DMS53 (cell line): ENCODE measurements at places on chromosomes 7 and 10.
A peak's percentile ranks its signal among the peaks of the same experiment; 100 is the strongest.

DNA sequence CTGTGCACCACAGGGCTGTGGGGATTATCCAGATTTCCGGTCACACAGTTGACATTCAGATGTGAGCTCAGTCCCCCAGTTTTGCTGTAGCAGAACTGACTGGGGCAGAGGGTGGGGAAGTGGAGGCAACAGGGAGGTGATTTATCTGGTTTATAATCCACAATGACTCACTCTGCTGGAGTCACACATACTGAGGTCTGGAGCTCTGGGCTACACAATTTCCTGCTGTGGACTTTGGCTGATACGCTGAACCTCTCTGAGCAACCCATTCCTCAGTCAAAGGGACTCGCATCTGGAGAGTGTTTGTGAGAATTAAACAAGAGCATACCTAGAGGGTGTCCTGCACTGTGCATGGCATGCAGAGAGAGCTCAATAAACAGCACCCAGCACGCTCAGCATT, 64.8 kb upstream of the PLPP4 start:
- no peak for DNase-seq

DNA sequence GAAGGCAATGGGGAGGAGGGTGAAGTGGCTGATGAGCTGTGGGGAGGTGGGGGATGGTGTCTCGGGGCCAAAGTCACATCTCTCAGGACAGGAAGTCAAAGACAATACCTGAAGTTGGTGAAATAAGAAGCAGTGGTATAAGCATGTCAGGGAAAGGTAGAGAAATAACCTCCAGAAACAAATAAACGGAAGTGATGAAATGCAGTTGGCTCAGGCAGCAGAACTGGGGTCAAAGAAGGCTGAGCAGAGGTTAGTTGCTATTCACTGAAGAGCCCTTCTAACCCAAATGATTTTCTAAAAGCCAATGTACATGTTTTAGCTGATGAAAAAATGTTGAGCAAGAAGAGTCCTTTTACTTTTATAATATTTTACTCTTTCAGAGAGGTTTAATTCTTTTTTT, 78.6 kb upstream of the ADRB1 start:
- no peak for DNase-seq

GRCh38 chr10:131994435-131994834, 12.7 kb upstream of the BNIP3 start:
- no peak for DNase-seq

DNA sequence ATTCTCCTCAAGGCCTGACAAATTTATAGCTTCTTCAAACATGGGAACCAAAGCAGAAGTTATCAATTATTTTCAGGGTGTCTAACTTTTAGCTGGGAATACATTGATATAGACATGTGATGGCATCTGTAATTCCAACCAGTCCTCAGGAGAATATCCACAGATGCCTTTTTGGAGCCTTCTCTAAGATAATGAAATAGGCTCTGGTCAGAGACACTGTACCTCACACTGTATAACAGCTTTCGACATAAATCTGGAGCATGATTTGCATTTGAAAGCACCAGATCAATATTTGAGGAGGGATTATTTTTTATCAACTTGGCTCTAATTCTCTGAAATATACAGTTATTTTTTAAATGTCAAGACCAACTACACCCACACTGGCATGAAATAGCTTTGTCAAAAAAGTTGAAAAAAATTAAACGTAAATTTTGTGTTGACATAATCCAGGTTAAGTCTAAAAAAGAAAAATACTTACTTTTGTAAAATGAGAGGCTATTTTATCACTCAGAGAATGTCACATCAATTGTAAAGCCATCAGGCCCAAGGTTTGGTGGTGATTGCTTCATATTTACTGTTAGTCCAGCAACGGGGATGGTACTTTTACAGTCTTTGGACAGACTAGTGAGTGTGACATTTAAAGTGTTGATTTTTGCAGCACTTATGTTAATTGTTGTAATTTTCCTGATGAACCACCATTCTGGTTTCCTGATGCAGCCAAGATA, 177.0 kb upstream of the SP8 start:
- no peak for DNase-seq

DNA sequence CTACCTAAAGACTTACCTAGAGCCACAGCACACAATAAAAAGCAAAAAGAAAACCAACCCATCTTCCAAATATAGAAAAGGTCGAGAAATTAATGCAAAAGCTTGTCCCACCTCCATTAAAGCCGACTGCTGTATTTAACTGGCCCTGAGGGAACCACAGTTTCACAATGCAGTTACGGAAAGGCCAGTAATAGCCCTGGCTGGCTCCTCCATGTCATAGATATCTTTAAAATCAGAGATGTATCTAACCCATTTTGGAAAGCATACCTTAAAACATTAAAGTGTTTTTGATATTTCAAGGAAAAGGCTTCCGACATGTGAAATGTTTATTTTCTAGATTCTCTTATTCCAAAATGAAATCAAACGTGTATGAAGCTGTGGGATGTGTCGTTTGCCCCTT, 23.0 kb downstream of the HDAC9 start:
- DNase-seq, result no peak

DNA sequence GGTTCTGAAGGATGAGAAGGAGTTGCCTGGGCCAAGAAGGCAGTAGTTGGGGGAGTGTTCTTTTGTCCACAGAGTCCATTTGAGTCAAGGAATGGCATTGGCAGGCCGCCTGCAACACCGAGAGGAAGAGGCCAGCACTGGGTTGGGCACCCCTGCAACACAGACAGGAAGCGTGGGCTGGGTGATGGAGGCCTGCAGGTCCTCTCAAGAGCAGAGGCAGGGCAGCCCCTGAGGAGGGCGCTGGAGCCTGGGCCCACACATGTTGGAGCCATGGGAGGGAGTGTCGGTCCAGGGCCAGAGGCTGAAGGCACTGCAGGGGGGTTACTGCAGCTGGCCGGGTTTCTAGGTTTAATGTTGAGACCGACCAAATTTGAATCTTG, 137.3 kb downstream of the PTPN20 start:
- DNase-seq, result peak; percentile 16

- peak; percentile 99 for DNase-seq
These were observed at the start of gene RAB18 for GRCh38 chr10:27504007-27504807. Gene RAB18 (plus strand): TSS chr10:27504304. CDS start chr10:27504370, 66 bp downstream.

- no peak for DNase-seq
These were observed 78.6 kb downstream of the CDH23 start for GRCh38 chr10:71475243-71475871.

- no peak for DNase-seq
These were observed 36.3 kb upstream of the EXOC6 start for GRCh38 chr10:92811986-92812385.

DNA sequence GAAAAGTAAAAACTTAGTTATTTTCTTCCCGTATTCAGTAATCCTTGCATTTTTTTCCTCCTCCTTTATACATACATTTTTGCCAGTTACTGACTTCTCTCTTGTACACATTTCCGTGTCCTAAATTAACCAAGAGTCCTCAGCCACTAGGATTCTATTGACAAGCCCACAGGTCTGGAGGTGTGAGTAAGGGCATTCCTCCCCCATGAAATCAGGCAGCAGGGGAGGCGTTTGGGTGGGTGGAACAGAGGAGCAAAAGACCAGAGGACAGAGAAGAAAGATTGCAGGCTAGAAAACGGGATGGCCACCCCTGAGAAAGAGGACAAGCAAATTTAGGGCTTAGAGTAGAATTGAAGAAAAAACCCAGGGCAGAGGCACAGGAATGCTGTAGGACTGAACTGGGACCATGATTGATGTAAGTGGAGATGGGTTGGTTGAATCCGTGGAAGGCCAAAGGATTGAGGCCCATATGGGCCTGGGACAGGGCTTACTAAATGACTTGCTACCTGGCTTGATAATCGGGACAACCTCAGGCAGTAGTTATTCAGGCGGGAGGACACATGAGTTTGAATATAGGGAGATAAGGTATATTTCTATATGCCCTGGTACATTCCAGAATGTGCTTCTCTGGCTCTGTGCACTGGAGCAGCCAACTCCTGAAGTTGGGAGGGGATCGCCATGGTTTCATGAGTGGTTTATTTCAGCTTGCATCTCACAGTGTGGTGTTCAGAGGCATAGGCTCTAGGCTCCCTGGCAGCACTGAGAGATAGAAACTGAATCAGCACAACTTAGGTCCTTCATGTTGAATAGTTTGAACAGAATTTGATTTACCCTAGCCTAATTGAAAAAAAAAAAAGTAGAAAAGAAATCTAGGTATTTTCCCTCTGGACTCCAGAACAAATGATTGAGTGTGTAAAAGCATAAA, 28.0 kb downstream of the IKZF1 start:
- DNase-seq, result peak; percentile 10

- DNase-seq, result peak; percentile 99
These were observed 22.8 kb upstream of the ITGB1 start for GRCh38 chr10:32980558-32981468.

GRCh38 chr7:144659211-144659610, 176.6 kb downstream of the TPK1 start:
- DNase-seq, result no peak

GRCh38 chr7:113013761-113014449, 72.7 kb downstream of the GPR85 start:
- DNase-seq, result no peak

- DNase-seq, result peak; percentile 73
These were observed 109.8 kb upstream of the PTN start for GRCh38 chr7:137453356-137453755.

DNA sequence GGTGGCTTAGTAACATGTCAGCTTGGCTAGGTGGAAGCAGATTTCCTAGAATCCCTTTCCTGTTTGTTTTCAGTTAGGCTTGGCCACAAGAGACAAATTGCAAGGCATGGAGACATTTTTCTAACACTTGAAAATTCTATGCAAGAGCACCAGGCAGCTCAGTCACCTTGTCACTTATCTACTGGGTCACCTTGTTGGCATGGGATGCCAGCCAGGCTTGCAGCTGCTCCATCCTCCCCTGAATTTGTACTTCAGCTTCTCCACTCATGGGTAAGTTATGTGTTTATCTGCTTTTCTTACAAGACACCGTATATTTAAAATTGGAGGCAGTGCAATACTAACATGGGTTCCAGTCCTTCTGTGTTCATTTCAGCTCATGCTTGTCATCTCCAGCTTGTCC, 40.2 kb upstream of the CCSER2 start:
- DNase-seq, result no peak

- DNase-seq, result peak; percentile 27
These were observed 52.8 kb downstream of the PODXL start for GRCh38 chr7:131503639-131504038.

DNA sequence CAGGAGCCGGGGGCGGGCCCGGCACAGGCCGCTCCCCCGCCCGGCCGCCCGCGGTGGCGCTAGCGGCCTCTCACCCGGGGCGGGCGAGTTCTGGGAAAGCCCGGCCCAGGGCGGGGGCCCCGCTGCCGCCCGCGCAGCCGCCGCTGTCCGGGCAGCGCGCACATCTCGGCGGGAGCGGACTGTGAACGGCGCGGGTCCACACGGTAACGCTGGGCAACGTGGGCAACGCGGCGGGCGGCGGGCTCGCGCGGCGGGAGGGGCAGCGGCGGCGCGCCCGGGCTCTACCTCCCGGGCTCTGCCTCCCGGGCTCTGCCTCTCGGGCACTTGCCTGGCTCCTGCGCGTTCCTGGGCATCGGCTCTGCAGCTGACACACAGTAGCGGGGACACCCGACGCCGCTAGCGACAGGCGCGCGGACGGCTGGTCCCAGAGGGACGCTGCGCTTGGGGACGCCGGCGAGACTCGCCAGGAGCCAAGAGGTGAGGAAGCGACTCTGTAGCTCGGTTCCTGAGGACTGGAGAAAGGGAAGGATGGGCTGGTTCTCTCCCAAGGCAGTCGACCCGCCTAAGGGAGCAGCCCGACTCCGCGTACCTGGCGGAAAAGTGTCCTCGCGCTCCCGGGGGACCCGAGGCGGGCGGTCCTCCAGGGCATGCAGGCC, at the start of gene PLCE1:
TSS of gene PLCE1 (plus strand) at position 150 of the 656 bp plus-strand sequence. CDS start 37,116 bp downstream, outside the sequence.
- peak; percentile 94 for DNase-seq

DNA sequence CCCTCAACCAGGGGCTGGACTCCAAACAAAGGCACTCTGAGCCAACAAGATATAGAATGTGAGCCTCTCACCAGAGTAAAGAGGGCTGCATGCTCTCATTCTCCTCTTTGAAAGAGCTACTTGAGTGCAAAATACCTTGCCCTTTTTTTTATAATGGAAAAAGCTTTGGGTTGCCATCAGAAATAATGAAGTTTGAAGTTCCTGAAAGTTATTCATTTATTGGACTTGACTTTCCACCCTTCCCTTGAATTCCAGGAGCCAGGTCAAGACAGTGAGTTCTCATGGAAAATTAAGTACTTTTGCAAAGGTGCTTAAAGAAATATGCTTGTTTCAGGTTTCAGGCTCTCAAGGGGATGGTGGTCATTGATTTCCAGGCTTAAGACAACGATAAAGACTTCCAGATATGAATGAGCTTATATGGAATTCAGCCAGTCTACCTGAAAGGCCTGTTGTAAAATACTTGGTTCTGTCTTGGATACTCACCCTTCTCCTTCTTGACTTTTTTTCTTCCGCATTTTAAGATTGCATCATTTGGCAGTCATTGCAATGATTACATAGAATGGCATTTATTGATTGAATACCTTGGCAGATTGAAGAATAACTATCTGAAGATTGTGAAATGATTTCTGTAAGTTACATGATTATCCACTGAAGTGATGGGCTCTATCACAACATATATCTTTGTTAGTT, 696.4 kb downstream of the INHBA start:
- DNase-seq, result no peak

DNA sequence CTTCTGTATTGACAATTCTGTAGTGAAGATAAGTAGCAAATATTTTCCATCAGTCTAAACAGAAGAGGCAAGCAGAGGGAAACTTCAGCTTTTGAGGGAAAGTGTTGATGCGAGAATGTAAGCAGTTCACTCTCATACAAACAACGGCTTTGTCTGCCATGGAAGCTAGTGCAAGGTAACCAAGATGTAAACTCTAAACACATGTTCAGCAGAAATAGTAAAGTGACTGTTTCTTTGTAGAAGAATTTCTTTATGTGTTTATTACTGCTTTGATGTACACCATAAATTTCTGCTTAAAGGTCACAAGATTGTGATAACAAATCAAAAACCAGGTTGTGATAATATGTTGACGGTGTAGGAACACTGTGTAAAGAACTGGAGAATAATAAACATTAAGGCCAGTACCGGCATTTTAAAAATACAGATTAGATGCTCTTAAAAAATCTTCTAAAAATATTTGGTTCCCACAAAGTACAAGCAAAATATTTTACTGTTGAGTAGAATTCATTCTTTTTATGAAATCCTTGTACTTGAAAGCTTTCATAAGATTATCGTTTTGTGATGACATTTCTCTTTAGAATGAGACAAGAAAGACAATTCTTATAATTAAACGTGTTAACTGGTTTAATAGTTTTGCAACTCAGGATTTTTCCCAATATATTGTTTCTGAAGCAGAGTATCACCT, 34.2 kb downstream of the SEMA3C start:
- DNase-seq, result no peak

- peak; percentile 7 for DNase-seq
These were observed 60.4 kb downstream of the INPP5F start for GRCh38 chr10:119786117-119786769.

- DNase-seq, result no peak
These were observed 107.3 kb downstream of the PDGFA start for GRCh38 chr7:412313-412710.

GRCh38 chr7:16801111-16801542, 3.7 kb downstream of the AGR2 start:
- peak; percentile 80 for DNase-seq
